ENCODE measurements at places on chromosomes 1 and 21. TPM values are rescaled to one million over a fixed set of nuclear protein-coding genes. Genes with fewer than 3 reads are reported as not detected.

DNA sequence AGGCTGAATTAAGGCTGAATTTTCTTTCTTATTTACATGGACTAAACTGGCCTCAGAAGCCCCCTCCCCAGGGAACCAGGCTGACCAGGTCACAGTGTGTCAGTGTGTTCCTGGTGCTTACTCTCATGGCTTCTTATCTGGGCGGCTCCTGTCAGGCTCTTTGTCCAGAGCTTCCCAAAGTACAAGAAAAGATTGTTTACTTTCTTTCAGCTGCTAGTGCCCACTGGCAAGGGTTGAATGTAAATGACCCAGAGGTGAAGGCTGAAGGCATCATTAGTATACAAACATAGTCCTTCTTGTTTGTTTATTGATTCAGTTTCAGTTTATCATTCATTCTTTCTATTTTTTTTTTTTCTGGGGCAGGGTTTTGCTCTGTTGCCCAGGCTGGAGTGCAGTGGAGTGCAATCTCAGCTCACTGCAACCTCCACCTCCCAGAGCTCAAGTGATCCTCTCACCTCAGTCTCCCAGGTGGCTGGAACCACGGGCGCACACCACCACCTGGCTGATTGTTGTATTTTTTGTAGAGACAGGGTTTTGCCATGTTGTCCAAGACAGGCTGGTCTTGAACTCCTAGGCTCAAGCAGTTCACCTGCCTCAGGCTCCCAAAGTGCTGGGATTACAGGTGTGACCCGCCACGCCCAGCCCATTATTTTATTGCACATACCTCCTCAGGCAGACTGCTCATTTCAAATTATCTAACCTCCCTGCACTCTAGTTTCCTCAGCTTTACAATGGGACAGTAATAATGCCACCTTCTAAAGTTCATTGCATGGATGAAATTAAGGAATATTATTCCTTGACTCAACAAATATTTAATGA, 9.8 kb upstream of the KDM4A start:
- H3K4me3 ChIP-seq, result no peak overlapping the region
- H3K27ac ChIP-seq, result no peak overlapping the region
- H3K4me1 ChIP-seq, result peaks cover 2% of the 10 kb centered on the region
- no peak for DNase-seq
- H3K36me3 ChIP-seq, result no peaks in the 10 kb centered on the region

- H3K4me1 ChIP-seq, result no peaks in the 10 kb centered on the region
- DNase-seq, result no peak
- H3K27me3 ChIP-seq, result no peaks in the 10 kb centered on the region
- peaks cover 96% of the 10 kb centered on the region for H3K36me3 ChIP-seq
These were observed 29.8 kb downstream of the HYI start for GRCh38 chr1:43423672-43424550.

The CASQ2 gene
- not detected for polyA plus RNA-seq

- peaks cover 6% of the 10 kb centered on the region for H3K36me3 ChIP-seq
- H3K4me1 ChIP-seq, result no peaks in the 10 kb centered on the region
- H3K27ac ChIP-seq, result no peak overlapping the region
These were observed 15.8 kb downstream of the ODF2L start for GRCh38 chr1:86380257-86380861.

The PCBP3 gene
- 3.9 TPM for polyA plus RNA-seq

- no peaks in the 10 kb centered on the region for H3K4me1 ChIP-seq
- no peaks in the 10 kb centered on the region for H3K27me3 ChIP-seq
- H3K4me3 ChIP-seq, result no peak overlapping the region
- no peaks in the 10 kb centered on the region for H3K36me3 ChIP-seq
These were observed 265.8 kb upstream of the ST6GALNAC5 start for GRCh38 chr1:76601465-76601864.

- peaks cover 2% of the 10 kb centered on the region for H3K4me1 ChIP-seq
- H3K4me3 ChIP-seq, result no peak overlapping the region
- DNase-seq, result no peak
- no peak overlapping the region for H3K27ac ChIP-seq
These were observed 152.2 kb downstream of the HIVEP3 start for GRCh38 chr1:41766546-41766945.

DNA sequence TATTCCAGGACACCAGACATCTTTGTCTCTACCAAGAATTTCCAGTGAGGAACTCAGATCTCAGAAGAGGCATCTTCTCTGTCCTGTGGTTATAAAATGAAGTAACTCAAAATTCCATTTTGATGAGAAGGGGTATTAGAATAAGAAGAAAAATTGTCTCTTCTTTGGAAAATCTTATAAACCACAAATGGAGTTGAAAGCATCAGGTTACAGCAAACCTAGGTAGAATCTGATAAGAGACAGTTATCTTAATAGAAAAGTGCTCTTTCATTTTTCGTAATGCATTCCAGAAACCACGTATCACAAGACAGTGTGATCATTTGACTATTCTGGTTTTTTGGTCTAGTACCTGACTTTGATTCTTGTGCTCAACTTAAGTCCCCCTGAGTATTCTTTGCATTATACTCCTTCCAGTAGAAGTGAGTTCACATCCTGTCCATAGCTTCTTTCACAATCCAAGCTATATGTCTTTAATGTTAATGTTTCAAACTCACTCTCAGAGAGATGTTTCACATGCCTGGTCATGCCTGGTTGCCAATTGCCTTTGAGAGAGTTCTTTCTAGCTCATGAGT, 120.9 kb upstream of the PRDX6 start:
- H3K27me3 ChIP-seq, result no peaks in the 10 kb centered on the region
- DNase-seq, result peak; percentile 56
- no peak overlapping the region for H3K4me3 ChIP-seq
- H3K36me3 ChIP-seq, result no peaks in the 10 kb centered on the region

- H3K27me3 ChIP-seq, result no peaks in the 10 kb centered on the region
- H3K4me3 ChIP-seq, result no peak overlapping the region
- no peaks in the 10 kb centered on the region for H3K4me1 ChIP-seq
- DNase-seq, result peak; percentile 45
These were observed 156.9 kb downstream of the RUNX1 start for GRCh38 chr21:34892209-34892608.

DNA sequence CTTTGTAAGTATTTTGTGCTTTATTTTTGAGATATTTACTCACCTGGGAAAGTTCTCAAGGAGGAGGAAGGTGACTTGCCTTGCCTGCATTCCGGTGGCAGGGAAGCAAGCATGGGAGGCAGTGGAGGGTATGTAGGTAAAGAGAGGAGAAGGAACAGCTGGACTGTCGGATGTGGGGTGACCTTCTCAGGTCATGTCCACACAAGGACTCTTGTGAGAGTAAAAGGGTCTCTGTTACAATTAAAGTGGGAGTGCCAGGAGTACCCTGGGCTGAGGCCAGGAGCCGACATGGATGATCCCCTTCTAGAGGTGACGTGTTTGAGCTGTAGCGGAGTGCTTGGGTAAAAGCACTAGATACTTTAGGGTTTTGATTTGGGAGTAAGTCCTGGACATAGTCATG, 25.0 kb downstream of the UBE4B start:
- no peak overlapping the region for H3K4me3 ChIP-seq
- H3K4me1 ChIP-seq, result peaks cover 6% of the 10 kb centered on the region
- no peak overlapping the region for H3K27ac ChIP-seq
- no peaks in the 10 kb centered on the region for H3K27me3 ChIP-seq

- H3K4me3 ChIP-seq, result no peak overlapping the region
- H3K27ac ChIP-seq, result no peak overlapping the region
- DNase-seq, result no peak
These were observed 56.7 kb downstream of the B3GALT5 start for GRCh38 chr21:39669485-39669884.

The TFF3 gene
- not detected for polyA plus RNA-seq

- no peak overlapping the region for H3K27ac ChIP-seq
- DNase-seq, result no peak
- no peaks in the 10 kb centered on the region for H3K27me3 ChIP-seq
- H3K36me3 ChIP-seq, result no peaks in the 10 kb centered on the region
- H3K4me3 ChIP-seq, result no peak overlapping the region
- peaks cover 13% of the 10 kb centered on the region for H3K4me1 ChIP-seq
These were observed 225.7 kb downstream of the TOMM20 start for GRCh38 chr1:234902774-234903547.

The RIPPLY3 gene
- 0.07 TPM for polyA plus RNA-seq

DNA sequence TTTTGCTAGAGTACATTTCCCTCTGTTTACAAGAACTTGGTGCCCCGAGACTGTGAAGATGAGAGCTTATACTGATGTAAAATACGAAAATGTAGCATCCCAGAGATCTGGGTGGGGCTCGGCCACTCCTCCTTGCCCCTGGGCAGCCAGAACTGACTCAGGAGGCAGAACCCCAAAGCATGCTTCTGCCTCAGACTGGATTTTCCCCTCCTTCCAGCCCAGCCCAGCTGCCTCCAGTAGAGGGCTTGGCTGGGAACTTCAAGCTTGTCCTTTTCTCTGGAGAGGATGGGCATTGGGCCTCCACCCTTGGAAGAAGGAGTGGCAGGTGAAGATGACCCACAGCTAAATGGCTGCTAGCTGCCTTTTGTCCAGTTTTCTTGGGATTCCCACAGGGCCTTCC, 24.3 kb upstream of the BTG2 start:
- peak; percentile 24 for DNase-seq
- H3K27ac ChIP-seq, result no peak overlapping the region
- H3K4me3 ChIP-seq, result no peak overlapping the region
- H3K36me3 ChIP-seq, result no peaks in the 10 kb centered on the region
- H3K27me3 ChIP-seq, result peaks cover 18% of the 10 kb centered on the region

The TSPEAR gene
- not detected for polyA plus RNA-seq

DNA sequence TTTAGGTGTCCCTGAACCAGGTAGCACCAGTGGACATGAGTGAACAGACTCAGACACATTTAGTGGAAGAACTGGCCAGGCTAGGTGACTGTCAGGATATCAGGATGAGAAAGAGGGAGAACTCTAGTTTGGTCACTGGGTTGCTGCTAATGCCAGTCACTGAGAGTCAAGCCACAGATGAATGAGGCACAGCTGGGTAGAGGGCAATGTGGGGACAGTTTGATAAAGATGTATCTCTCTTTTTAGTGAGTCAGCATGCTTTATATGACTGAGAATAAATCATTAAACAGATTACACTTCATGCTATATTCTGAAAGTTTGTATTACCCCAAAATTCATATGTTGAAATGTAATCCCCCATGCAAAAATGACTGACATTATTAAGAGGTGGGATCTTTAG, 87.1 kb downstream of the SELENOF start:
- peaks cover 10% of the 10 kb centered on the region for H3K27me3 ChIP-seq
- H3K36me3 ChIP-seq, result no peaks in the 10 kb centered on the region
- H3K27ac ChIP-seq, result no peak overlapping the region
- DNase-seq, result no peak

The ASTN1 gene
- 0.04 TPM for polyA plus RNA-seq

DNA sequence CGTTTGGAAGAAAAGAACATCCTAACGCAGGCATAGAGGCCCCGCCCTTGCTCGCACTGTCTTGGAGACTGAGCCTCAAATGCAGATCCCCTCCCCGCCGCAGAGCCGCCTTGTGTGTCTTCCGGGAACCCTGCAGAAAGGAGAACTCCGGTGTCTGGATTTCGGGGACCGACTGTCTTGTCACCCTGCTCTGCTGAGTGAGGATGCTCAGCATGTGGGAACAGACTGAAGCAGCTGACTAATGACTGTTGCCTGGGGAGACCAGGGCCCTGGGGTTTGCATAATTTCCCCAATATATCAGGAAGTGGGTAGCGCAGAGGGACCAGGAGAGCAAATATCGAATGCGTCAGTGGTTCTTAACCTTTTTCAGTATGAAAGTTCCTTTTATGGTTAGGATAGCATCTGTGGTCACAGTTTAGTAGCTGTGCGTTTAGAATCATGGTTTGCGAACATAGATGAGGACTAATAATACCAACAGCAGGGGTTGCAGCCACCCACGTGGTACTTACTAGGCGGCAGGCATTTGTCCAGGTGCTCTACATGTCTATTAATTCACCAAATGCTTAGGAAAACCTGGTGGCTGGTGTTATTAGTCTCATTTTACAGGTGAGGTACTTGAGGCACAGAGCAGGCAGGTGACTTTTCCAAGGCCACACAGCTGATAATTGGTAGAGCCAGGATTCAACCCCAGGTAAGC, 14.3 kb downstream of the GPR137B start:
- DNase-seq, result no peak
- H3K4me1 ChIP-seq, result no peaks in the 10 kb centered on the region
- H3K4me3 ChIP-seq, result no peak overlapping the region
- H3K27ac ChIP-seq, result no peak overlapping the region
- no peaks in the 10 kb centered on the region for H3K27me3 ChIP-seq

The KCNA2 gene
- not detected for polyA plus RNA-seq

Measured in IMR-90 (cell line).